ENCODE measurements at places on chromosomes 1 and 21.

DNA sequence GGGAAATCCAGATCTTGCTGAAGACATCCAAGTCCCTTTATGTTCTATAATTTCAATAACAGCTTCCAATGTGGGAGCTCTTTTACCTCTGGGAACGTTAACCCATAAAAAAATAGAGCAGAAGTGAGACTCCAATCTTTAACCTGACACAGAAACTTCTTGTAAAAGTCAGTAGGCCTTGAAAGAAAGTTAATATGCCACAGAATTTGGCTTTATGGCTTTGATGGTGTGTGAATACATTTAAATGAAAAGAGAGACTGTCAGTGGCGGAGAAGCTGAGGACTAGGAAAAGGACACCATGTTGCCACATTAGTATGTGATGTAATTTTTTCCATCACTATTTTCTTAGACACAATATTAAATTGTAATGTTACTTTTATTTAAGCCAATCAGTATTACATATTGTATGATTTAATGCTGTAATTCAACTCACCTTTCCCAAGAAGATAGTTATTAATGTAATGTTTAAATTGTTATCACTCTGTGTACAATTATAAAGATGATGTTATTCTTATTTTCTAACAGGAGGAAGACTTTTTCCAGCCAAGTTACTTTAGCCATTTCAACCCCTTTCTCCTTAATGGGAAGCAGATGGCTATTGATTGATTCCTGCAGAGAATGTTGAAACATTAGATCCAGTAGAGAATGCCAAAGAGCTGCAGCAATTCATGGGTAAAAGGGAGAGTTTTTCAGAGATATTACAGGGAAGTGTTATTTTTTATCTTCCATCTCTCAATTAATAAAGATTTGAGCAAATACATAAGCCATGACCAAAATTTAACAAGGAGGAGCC is 17.5 kb upstream of the CLDN8 start:
- no peak for DNase-seq

GRCh38 chr1:199855580-199855979 is 171.9 kb upstream of the NR5A2 start:
- DNase-seq: peak; percentile 8

GRCh38 chr1:9724706-9725476 is 73.4 kb downstream of the PIK3CD start:
- peak; percentile 85 for DNase-seq

GRCh38 chr1:11362547-11363021 is 89.6 kb downstream of the UBIAD1 start:
- DNase-seq: no peak

DNA sequence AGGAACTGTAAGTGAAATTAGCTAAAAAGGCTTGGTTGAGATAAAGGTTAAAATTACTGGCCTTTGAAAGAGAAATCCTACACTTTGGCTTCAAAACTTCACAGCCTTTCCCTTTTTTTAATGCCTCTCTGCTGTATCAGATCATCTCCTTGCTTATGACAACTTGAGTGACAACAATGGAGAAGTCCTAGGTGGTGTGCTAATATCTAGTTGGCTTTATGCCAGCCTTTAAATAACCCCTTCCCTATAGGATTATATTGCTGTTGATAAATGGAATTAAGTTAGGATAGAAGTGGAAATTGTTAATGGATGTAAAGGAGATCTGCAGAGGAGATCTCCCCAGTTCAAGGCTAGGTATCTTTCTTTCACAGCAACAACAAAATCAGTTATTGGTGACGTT is 130.2 kb upstream of the ATP1B1 start:
- no peak for DNase-seq

DNA sequence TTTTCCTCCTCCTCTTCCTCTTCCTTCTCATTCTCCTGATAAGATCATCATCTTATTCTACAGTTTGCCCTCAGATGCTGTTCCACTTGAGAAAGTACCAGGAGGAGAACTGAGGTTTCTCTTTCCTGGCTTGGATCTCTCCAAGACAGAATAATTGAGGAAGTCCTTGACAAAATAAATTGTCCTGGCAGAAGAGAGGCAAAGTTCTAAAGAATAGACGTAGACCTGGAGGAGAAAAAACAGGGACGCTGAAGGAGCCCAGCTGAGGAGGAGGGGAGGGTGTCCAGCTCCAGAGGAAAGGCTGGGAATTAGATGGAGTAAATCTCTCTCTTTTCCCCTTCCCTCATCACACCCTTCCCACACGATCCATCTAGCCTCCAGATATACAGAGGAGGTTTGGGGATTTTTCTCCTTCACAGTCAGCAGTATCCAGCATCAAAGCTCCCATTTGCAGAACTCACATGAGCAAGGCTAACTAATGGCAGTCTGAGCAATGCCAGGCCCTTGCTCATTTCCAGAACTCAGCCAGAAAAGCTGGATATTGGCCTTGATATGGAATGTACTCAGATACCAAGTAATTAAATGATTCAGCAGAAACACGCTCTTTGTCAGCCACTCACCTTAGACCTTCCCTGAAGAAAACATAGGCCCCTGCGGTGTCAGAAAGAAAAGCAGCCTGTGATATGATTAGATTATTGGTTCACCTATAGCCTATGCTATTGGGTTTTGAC is 5.1 kb upstream of the GNG12 start:
- peak; percentile 7 for DNase-seq

DNA sequence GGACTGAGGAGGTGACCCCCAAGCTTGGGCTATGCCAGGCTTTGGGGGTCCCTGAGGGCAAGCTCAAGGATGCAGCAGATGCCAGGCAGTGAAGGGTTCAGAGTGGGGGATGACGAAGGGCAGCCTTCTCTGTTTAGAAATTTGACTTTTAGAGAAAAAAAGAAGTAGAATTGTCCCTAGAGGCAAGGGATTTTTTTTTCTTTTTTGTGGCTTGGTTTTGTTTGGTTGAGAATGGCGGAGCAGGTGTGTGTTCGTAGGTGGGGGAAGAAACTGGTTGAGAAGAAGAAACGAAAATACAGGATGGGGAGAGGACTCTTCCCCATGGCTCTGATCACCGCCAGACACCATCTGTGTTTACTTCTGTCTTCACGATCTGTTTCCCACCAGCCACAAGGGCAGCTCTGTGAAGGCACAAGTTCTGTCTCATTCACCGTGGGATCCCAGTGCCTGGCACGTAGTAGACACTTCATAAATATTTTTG is 8.2 kb downstream of the PLA2G5 start:
- no peak for DNase-seq

- DNase-seq: no peak
Observed at GRCh38 chr1:116426401-116426800, 53.4 kb downstream of the ATP1A1 start.

DNA sequence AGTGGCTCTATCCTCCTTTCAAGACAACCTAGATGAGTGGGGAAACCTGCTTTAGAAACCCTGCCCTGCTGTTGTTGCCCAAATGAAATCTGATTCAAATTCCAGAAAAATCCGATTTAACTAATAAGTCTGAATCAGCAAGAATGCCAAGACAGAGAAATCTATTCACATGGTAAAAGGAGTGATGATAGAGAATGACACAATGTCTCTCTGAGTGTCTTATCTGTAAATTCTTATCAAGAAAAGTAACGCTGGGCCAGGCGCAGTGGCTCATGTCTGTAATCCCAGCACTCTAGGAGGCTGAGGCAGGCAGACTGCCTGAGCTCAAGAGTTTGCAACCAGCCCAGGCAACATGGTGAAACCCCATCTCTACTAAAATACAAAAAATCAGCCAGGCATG is 13.7 kb upstream of the GUCA2A start:
- DNase-seq: no peak

- DNase-seq: no peak
Observed at GRCh38 chr1:172465617-172466016, 21.7 kb upstream of the PIGC start.

DNA sequence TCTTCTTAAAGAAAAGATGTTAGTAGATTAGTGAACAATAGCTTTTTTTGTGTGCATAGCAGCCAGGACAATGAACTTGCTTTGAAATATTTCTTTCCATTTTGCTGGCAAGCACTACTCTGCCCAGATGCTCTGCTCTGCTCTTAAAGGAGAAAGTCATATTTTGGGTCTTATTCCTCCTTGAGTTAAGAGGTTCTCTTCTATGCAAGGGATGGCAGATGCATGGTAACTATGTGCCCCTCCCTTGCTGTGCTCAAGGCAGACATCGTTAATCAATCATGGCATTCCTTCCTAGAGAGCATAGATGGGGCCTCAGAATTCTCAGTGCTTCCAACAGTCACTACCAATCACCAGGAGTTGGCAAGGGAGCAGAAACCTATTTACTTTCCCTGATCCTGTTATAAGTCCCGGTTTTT is 27.6 kb downstream of the NIPAL3 start:
- peak; percentile 29 for DNase-seq

DNA sequence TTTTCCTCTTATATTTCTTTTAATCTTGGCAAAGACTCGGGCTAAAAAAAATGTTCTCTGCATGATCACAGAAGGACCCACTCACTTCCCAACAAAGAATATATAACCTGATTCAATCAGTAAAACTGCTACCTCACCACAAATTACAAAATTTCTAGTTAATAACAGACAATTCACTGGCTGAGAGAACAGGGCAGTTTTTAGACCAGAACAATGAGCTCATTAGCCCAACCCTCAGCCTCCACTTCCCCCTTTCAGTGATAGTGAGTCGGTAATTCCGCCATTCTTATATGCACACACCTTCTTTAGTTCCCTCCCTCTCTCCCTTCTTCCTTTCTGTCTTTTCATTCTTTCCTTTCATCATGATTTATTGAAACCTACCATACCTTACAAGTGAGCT is 8.9 kb downstream of the SIPA1L2 start:
- no peak for DNase-seq

GRCh38 chr1:154807048-154807591 is 63.0 kb downstream of the KCNN3 start:
- no peak for DNase-seq

GRCh38 chr1:12573015-12573825 is 44.8 kb downstream of the DHRS3 start:
- DNase-seq: no peak

DNA sequence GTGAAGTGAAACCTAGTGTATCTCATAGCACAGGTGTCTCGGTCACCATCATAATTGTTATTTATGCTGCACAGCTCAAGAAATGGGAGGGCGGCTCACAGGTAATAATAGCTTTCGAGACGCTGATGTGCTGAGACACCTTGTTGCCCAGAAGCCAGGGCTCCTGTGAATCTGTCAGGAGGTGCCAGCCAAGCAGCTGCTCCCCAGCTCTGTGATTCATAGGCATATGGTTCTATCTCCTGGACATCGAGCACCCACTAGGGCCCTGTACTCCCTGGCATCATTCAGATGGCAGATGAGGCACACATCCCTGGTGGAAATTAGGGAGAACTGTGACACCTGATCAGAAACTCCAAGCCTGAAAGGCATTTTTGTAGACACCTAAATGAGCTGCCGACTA is 53.5 kb downstream of the SYT6 start:
- DNase-seq: no peak

- DNase-seq: peak; percentile 43
Observed at GRCh38 chr1:183003203-183003602, 20.0 kb upstream of the LAMC1 start.

GRCh38 chr1:236107121-236107907 is 35.0 kb upstream of the GPR137B start:
- no peak for DNase-seq

GRCh38 chr1:160159846-160160245 is 8.4 kb downstream of the ATP1A4 start:
- no peak for DNase-seq

GRCh38 chr21:33789697-33790096 is 125.9 kb downstream of the ATP5PO start:
- no peak for DNase-seq

- no peak for DNase-seq
Observed at GRCh38 chr1:229368347-229368746, 25.5 kb upstream of the CCSAP start.

DNA sequence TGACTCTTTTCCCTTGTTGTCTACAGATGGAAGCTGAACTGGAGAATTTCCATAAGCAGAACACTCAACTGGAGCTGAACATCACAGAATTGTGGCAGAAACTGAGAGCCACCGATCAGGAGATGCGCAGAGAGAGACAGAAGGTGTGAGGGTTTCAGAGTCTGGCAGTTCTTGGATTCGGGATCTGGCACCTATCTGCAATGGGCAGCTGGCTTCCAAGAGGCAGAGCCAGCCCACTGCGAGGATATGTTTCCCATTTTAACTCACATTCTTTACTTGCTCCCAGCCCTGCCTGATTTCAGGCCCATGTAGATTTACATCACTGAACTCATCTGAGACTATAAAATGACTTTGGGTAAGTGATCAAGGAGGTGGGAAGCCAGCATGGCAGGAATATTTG is 37.3 kb upstream of the TMEM125 start:
- DNase-seq: no peak

- DNase-seq: no peak
Observed at GRCh38 chr1:86423473-86423872, 498 bp upstream of the CLCA2 start.

DNA sequence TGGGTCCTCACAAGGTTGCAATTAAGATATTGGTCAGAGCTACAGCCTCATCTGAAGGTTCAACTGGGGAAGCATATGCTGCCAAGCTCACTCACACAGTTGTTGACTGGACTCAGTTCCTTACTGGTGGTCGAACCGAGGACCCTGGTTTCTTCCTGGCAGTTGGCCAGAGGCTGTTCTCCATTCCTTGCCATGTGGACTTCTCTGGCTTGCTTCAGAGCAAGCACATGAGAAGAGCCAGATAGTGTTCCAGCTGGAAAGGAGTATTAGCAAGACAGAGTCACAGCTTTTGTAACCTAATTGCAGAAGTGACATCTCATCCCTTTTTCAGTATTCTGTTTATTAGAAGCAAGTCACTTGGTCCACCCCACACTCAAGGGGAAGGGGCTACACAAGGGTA is 23.6 kb downstream of the POU2F1 start:
- no peak for DNase-seq

- no peak for DNase-seq
Observed at GRCh38 chr1:972726-973458, 6.6 kb downstream of the PLEKHN1 start.

DNA sequence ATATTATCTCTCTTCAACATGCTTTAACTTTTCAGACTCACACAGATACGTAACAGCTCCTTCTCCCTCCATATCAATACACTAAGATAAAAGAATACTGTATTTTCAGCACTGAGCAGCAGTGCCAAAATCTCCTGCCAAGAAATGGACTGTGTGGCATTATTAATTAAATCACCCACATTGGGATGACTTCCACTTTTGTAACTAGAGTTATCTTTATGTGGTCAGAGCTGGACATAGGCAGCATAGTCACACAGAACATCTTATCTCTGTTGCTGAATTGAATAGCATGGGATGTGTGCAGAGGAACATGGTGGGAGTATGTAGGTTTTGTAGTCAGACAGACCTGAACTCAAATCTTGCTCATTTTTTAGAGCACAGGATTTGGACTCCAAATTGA is 41.4 kb upstream of the CACYBP start:
- no peak for DNase-seq

DNA sequence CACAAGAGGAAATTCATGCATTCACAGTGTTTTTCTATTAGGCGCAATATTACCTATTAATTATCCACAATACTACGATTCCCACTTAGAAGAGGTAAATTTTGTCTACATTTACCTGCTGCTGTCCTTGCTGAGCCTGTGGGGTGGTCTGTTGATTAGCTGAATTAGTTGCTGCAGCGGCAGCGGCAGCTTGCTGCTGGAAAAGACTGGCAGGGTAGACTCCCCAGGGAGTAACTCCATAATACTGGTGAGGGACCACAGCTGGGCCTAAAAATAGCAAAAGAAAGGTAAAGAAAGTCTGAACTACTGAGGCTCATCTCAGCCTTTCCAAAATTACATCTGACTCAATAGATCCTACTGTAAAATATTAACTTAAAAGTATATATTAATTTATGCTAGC is 66.0 kb upstream of the SDC3 start:
- no peak for DNase-seq

GRCh38 chr1:116712510-116712909 is 41.7 kb upstream of the CD2 start:
- no peak for DNase-seq

All from AG08395 (cell line).